Neural crest cell (in vitro differentiated cells): ENCODE measurements at places on chromosomes 4 and X. TPM values are rescaled to one million over a fixed set of nuclear protein-coding genes. Genes with fewer than 3 reads are reported as not detected.

Gene NUDT6
- 10.2 and 11.0 TPM in 2 replicates for total RNA-seq

Gene CYLC1
- not detected in 2 replicates for total RNA-seq

Gene FGF2
- 14.6 and 14.8 TPM in 2 replicates for total RNA-seq

Gene SLC38A5
- 6.5 and 8.8 TPM in 2 replicates for total RNA-seq

Gene RAI2
- 0.63 and 0.77 TPM in 2 replicates for total RNA-seq

Gene GPR173
- 11.8 and 13.0 TPM in 2 replicates for total RNA-seq

Gene SMR3B
- total RNA-seq: not detected in 2 replicates

Gene CSN1S1
- not detected in 2 replicates for total RNA-seq

Gene CCDC160
- 8.5 and 9.1 TPM in 2 replicates for total RNA-seq

Gene MID1
- 47.1 and 48.1 TPM in 2 replicates for total RNA-seq

Gene TECRL
- not detected in 2 replicates for total RNA-seq

Gene NDST3
- total RNA-seq: 5.7 and 5.9 TPM in 2 replicates

Gene SPATA4
- total RNA-seq: 0.44 TPM in 1 of 2 replicates, not detected in the other

Gene MAGEA1
- total RNA-seq: not detected in 2 replicates
